ENCODE measurements at places on chromosomes 12 and 14.

- peak; percentile 20 for DNase-seq
These were observed 60.4 kb downstream of the RASSF8 start for GRCh38 chr12:26018926-26019325.

DNA sequence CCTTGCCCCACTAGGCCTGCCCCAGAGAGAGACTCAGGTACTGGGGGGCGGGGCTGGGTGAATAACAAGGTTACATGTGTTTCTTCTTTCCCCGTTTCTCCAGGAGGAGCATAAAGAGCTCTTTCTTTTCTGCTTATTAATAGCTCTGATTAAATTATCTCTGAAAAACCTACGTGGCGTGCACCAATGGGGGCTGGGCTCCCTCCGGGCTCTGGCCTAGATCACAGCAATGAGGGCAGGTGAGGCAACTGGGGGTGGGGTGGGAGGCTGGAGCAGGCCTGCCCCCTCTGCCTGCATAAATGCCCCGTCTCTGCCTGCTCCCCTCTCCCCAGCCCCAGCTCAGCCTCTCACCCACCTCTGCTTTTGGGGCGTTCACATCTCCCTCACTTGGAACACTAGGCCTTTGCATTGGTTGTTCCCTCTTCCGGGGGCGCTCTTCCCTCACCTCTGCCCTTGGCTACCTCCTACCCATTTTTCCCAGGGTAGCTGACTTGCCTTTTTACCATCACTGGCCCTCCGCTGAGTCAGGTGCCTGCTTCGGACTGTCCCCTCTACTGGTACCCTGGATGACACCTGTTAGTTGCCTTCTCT is 4.1 kb upstream of the FAM222A start:
- DNase-seq = no peak

- DNase-seq = no peak
These were observed 1.7 kb upstream of the SELPLG start for GRCh38 chr12:108635201-108635996.

DNA sequence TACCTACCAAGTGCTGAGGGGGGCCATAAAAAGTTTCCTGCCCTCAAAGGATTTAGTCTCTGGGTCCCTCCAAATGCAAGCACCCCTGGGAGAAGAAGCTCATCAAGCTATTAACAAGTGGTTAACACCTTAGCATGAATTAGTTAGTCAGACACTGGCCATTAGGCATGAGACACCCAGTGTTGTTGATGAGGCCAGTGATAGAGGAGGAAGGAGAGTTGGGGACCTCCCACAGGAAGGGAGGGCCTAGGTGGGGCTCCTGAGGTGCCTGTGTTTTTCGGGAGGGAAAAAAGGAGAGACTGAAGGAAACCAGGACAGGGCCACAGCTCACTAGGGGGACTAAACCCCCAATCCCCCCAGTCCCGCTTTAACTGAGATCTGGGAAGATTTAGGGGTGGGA is 4.5 kb upstream of the KRT71 start:
- no peak for DNase-seq

DNA sequence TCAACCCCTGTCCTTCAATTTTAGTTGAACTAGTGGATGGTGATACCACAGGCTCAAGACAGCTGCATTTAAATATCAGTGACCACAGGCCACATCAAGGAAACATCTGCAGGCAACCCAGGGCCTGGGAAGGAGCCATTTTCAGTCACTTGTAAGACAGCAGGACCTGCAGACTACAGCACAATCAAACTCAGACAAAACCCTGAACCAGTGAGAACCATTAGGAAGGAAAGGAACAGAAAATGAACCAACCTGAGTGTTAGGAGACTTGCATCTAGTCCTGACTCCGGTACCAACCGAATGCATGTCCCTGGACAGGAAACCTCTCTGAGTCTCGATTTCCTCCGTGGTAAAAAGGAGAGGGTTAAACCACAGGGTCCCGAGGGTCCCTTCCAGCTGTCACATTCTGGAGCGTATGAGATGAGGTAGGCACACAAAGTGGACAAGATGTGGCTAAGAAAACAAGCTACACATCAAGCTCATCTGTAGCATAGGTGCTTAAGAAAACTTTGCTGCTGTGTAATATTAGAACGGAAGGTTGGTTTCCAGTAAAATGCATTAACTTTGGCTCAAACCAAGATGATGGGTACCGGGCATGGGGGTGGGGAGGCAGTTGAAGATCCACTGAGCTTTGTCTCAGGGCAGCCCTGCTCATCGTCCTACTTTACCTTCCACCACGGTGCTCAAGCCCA is 1.6 kb upstream of the CDKN1B start:
- no peak for DNase-seq

DNA sequence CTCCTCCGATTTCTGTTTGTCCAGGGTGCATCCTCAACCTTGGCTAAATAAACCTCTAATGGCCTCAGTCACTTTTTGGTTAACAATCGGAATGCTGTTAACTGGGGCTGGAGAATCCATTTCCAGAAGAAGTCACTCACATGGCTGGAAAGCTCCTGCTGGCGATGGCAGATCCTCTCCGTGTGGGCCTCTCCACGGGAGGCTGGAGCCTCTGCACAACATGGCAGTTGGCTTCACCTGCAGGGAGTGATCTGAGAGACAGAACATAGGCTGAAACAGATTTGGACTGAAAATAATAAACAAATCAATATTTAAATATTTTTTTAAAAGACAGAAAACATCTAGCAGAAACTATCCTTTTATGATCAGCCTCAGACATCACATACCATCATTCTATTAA is 66.8 kb upstream of the FICD start:
- DNase-seq = no peak

DNA sequence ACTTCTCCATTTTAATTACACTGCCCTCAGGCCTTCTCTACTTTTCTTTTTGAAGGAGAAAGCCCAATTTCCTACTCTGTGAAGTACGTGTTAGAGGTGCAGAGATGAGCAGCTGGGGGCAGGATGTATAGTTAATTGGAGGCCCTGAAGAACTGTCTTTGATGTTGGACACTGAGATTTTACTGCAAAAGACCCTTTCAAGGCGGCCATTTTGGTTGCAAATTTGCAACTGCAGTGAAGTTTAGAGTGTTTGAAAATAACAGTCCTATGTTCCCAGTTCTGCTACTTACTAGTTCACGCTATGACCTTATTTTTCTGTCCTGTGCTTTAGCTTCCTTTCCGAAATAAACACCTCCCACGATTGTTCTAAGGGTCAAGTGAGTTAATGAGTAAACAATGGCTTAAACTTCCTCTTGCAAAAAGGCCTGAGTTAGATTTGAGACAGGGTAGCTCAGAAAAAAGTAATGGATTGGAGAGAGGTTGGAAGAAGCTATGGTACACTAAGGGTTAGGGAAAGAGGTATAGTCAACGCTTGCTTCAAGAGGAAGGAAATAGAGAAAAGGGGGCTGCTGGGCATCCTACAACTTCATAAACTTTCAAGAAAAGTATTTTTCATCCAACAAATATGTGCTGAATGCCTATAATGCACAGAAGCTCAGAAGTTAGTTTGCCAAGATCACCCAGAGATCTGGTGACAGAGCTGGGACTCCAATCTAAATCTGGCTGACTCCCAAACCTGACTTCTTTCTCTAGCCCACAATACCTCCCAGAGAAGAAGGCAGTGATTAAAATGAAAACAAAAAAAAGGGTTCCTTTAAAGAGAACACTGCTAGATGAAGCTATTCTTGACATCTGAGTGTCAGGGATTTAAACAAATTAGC is 26.4 kb upstream of the DICER1 start:
- no peak for DNase-seq

GRCh38 chr12:499837-500458 is 40.2 kb downstream of the B4GALNT3 start:
- no peak for DNase-seq

DNA sequence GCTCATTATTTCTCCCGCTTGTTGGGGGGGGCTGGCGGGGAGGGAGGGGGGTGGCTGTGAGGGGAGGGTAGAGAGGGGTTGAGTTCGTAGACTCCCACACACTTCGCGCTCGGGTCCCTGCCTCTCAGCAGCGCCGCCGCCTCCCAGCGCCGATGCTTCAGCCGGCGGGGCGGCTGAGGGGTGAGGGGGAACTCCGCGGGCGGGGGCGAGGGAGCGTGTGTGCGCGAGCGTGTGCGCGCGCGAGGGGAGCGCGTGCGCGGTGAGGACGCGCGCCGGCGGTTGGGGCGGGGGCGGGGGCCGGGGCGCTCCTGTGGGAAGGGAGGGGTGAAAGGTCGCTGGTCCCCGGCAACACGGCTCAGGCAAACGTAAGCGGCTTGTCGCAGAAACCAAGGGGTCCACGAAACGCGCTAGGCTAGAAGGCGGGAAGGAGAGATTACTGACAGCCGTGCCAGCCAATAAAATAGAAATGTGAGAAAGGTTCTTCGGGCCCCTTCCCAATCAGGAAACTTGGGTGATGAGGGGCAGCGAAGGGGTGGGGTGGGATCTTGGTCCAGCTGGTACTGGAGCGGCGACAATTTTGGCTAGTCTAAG is 343 bp upstream of the NOVA1 start:
- peak; percentile 70 for DNase-seq

- DNase-seq = no peak
These were observed 2.8 kb upstream of the KRT1 start for GRCh38 chr12:52682938-52683574.

GRCh38 chr12:126191031-126191891 is 1126.0 kb downstream of the AACS start:
- no peak for DNase-seq

DNA sequence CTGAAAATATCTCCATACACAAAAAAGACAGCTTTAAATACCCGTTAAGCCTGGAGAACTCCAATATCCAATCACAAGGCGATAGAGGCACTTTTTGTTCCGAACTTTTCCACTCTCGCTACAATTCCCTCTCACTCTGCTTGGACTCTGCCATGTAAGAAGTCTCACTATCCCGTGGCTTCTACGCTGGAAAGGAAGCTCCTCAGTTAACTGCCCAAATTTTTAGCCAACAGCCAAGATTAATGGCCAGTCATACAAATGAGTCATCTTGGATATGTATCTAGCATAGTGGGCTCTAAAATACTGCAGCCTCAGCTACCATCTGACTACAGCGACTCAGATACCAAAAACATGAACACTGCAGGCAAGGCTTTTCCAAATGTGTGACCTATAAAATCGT is 45.5 kb upstream of the RERGL start:
- DNase-seq = peak; percentile 37

GRCh38 chr14:70397746-70398145 is 19.1 kb downstream of the SYNJ2BP start:
- DNase-seq = no peak

DNA sequence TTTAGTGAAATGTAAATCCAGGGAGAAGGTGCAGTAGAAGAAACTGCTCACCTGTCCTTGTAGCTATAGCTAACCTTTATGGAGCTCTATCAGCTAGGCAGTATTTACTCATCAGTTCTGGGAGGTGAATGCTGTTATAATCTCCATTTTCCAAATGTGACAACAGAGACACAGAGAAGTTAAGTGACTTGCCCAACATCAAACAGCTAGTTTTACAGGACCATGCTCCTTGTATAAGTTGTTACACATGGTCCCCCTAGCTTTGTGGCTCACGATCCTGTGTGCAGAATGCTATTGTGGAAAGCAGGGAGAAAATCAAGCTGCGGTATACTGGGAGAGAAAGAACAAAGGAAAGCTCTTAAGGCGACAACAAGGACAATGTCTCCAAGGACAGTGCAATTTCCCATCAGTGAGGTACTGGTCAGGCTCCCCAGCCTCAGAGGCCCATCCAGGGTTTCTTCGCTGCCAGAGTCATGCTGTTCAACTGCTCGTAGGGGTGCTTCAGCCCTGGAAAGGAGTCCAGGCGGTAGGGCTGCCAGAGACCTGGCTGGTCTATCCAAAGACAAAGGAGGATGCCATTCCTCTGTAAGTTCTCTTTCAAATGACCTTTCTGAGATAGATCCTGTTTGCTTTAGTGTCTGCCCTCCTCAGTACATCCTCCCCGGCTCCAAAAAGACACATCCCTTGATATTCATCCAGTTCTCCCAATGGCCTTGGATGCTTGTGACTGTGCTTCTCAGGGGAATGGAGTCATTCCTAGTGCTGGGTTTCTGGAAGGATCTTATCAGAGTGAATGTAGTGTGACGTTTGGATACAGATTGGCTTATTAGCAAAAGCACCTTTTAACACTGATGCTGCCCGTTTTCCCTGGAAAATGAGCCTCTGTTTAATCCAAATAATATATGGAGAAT is 95.5 kb downstream of the ARF6 start:
- DNase-seq = no peak

- DNase-seq = peak; percentile 4
These were observed 81.4 kb downstream of the PAPOLA start for GRCh38 chr14:96583569-96584041.
